HL-60 (cell line): ENCODE measurements at places on chromosomes 5 and 9.

DNA sequence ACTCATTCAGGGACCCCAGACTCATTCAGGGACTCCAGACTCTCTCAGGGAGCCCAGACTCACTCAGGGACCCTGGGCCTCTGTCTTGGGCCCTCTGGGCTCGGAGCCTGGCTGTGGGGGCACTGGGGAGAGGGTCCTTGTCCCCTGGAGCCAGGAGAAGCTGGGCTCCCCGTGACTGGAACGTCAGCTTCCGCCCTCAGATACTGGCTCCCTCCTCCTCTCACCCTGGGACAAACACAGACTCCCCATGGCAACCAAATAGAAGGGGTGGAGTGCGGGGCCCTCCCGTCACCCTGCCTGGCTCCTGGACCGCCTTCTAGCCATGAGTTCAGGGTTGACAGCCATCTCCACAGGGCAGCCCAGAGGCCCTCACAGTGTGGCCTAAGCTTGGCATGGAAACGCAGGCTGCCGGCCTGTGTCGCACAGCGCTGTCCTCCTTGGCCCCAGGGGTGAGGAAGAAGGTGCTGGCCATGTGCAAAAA lies 27.6 kb downstream of the ZDHHC11B start:
- DNase-seq = no peak

GRCh38 chr5:154248691-154249090 lies 58.2 kb downstream of the GALNT10 start:
- DNase-seq = no peak

DNA sequence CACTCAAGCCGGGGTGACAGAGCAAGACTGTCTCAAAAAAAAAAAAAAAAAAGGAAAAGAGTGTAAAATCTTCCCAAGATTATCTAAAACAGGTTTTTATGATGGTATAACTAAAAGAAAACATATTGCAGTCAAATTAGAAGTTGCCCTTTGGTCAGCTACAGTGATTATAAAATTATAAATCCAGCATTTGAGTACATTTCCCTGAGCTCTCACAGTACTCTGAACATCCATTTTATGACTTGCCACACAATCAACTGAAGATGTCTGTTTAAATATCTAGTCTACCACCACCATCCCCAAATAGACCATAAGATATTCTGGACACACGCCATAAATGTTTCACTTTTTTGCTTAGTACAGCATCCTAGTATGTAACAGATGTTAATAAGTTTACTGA lies 77.0 kb downstream of the CSF2 start:
- no peak for DNase-seq

GRCh38 chr9:127524373-127524772 lies 73.1 kb downstream of the LRSAM1 start:
- no peak for DNase-seq

DNA sequence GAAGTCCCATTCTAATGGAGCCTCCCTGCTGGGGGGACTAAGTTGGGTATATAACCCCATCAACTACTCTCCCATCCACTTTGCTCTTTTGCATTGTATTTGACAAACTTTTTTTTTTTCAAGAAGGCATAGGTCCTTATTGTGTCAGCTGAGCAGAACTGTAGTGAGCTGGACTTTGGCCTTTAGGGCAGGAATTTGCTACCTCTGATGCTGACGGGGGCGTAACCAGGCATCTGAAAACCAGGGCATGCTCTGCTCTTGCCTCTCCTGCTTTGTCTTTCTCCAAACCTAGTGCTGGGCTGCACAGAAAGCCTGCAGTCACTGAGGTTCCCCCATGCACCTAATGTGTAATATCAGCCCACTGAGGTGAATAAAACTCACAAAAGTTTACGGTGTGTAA lies 49.0 kb downstream of the MSX2 start:
- no peak for DNase-seq

DNA sequence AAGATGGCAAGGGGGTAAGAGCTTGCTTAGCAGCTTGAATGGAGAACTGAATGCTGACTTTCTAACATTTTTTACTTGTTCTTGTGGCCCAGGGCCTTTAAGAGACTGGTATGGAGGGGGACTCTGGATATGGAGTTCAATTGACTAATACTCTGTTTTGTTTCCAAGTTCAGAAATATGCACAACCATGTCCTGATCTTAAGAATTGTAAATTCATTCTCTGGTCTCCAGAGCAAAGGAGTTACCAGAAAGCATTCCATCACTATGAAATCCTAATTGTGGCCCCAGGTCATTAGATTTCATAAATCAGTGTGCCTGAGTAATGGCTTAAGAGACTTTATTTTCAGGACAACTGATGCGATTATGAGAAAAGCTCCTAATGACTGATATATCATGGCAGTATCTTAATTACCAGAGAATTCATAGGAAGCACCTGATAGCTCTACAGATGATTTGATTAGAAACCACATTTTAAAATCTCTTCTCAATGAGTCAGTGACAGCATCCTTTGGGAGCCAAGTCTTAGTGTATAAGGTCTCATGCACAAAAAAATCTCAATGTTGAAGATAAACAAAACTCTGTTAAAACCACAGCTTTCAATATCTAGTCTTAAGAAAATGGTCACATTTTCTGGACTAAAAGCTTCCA lies 613.6 kb upstream of the KLF4 start:
- no peak for DNase-seq

DNA sequence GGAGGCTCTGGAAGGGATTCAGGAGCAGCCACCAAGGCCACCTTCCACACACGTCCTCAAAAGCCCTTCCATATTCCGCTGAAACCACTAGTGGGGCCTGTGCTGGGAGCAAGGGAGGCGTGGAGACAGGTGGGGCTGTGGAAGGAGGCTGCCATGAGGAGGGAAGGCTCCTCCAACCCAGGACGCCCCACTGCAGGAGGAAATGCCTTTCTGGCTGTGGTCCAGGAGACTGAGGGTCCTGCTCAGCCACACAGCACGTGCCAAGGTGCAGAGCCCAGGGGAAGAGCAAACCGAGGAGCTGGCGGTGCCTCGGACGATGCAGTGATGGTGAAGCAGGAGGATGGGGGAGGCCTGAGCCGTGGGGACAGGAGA lies 49.5 kb downstream of the ADAMTS2 start:
- no peak for DNase-seq

DNA sequence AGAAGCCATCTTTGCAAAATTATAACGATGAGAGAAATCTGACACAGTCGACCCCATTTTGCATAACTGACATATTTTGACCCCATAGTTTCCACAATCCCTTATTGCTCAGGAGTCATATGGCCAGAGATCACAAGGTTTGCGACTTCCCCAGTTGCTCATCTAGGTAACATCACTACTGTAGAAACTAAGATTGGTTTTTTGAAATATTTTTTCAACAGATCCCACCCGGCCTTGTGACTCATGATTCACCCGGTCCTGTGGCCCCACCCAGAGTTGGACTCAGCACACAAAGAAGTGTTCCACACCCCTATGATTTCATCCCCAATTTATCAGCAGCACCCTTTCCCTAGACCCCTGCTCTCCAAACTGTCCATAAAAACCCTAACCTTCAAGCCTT lies 50.2 kb downstream of the TIMD4 start:
- DNase-seq = no peak

- DNase-seq = peak; percentile 34
Measured at GRCh38 chr9:98989036-98990000, 45.6 kb downstream of the COL15A1 start.

- no peak for DNase-seq
Measured at GRCh38 chr9:134662143-134662876, 20.7 kb downstream of the COL5A1 start.

DNA sequence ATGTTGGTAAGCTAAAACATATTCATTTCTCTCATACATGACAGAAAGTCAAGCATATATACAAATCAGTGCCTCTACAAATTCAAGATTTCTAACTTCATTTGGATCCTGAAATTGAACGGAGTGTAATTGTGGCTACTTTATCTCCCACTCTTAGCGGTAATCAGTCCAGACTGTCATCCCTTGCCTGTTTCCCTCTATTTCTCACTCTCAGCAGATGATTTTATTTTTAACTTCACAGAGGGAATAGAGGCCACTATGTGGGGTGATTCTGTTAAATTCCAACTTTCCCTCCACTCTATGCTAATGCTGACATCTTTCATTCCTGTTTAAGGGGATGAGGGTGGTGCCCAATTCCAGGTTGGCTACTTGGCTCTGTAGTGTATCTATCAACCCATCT lies 153.8 kb upstream of the KCNN2 start:
- DNase-seq = no peak

GRCh38 chr9:79807971-79808370 lies 236.2 kb downstream of the TLE4 start:
- DNase-seq = no peak

DNA sequence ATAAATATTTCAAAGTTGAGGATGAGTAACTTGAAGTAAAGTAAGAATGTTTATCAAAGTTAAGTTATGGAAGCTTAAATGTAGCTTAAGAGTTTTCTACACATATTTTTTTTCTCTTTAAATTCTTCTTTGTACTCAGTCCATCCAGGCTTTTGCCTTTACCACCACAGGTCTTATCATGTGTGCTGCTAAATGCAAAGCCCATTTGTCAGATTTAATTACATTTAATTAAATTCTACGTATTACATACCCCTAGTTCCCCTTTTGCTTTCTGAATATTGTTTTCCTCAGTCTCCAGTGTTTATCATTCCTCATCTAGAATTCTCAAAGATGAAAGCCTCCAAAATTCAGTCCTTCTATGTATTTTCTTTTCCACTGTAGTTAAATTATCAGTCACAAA lies 1841.9 kb downstream of the EFNA5 start:
- DNase-seq = no peak

GRCh38 chr5:31033295-31033694 lies 160.2 kb upstream of the CDH6 start:
- no peak for DNase-seq

- DNase-seq = no peak
Measured at GRCh38 chr5:142845402-142845921, 75.3 kb downstream of the ARHGAP26 start.

DNA sequence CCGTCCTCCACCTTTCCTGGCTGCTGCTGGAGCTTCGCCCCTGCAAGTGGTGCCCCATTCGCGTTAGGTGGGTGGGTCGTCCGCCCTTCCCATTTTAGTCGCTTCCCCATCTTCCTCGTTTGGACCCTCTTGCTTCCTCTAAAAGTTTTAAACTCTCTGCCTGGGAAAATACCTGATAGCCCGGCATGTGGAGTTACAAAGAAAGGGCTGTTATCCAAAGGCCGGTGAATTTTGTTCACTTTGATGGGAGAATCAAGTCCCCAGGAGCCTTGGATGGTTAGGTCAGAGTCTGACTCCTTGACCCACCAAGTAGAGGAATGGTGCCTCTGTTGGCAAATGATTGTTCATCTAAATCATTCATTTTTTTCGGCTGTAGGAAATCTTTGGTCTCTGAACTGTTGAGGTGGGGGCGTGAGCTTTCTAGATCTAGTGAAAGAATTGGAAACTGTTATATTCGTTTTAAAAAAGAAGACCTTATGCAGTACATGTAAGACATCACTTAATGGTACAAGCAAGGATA lies 29.5 kb upstream of the APC start:
- DNase-seq = no peak

- DNase-seq = no peak
Measured at GRCh38 chr9:134670851-134671281, 29.3 kb downstream of the COL5A1 start.

DNA sequence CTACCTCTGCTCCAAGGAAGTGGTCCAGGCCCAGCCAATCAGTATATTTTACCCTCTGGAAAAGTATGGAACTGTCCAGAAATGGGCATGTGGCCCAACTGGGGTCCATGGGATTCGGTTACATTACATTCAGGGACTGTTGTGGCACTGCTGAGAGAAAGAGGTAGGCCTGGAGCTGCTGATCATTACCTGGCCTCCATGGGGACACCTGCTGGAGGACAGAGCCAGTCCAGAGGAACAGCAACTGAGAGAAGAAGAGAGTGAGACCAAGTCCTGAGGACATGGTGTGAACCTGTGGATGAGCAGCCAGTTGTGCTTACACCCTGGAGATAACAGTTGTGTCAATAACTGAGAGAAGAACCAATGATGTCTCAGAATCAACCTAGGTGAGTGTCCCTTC lies 48.2 kb downstream of the HMHB1 start:
- no peak for DNase-seq

DNA sequence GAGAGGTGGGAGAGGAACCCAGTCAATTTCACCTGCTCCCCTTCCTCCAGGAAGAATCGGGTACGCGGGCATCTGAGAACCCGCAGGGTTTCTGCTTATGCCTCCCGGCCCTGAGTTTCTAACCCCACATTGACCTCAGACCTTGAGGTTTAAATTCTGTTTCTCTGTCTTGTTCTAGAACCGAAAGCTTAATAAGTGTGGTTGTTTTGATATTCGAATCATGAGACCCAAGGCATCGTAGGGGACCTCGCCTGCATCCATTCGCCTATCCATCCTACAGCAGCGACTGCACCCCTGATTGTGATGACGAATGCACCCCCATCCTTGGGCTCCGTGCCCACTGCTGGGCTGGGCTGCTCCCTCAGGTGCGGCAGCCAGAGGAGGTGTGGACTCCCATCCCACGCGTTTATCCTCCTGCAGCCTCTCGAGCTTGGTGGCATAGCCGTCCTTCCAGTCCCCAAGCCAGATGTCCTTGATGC lies 80.8 kb upstream of the IER5L start:
- no peak for DNase-seq
